ENCODE measurements at places on chromosomes 11 and 22.
A peak's percentile ranks its signal among the peaks of the same experiment; 100 is the strongest.

DNA sequence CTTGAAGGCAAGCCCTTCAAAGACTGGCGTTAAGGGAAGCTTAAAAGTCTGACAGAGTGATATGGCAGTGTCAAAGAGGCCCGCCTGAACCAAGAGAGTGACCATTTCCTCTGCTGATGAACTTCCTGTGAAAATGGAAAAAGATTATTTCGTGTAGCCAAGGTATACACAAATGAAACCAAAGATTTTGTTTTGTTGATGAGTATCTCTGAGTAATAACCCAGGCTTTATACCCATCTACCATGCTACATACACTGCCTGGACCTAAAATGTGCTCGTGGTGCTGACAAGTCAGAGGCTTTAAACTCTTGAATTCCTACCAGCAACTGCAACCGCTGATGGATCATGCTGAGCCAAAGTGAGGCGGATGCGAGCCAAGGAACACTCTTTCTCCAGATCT is 21.0 kb upstream of the FNBP4 start:
- DNase-seq = no peak

DNA sequence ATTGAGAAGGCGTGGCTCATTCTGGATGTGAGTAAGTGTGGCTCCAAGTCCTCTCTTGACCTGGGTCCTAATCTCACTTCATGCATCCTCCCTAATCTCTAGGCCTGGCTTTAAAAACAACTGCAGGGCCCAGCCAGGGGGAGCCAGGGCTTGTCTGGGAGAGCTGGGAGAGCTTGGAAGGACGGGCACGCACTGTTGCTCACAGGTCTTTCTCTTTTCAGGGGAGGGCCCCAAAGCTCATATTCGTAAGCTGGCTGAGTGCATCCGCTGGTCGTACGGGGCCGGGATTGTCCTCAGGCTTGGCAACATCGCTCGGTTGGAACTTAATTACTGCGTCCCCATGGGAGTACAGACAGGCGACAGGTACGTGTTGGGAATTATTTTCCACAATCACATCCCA is 34.1 kb upstream of the PARVB start:
- no peak for DNase-seq

DNA sequence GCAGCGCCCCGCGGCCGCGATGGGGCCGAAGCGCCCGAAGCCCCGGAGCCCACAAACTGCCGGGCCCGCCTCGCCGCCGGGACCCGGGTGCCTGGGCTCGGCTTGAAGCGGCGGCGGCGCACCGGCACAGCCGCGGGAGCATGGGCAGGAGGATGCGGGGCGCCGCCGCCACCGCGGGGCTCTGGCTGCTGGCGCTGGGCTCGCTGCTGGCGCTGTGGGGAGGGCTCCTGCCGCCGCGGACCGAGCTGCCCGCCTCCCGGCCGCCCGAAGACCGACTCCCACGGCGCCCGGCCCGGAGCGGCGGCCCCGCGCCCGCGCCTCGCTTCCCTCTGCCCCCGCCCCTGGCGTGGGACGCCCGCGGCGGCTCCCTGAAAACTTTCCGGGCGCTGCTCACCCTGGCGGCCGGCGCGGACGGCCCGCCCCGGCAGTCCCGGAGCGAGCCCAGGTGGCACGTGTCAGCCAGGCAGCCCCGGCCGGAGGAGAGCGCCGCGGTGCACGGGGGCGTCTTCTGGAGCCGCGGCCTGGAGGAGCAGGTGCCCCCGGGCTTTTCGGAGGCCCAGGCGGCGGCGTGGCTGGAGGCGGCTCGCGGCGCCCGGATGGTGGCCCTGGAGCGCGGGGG is 346 bp downstream of the FJX1 start:
- DNase-seq = no peak

DNA sequence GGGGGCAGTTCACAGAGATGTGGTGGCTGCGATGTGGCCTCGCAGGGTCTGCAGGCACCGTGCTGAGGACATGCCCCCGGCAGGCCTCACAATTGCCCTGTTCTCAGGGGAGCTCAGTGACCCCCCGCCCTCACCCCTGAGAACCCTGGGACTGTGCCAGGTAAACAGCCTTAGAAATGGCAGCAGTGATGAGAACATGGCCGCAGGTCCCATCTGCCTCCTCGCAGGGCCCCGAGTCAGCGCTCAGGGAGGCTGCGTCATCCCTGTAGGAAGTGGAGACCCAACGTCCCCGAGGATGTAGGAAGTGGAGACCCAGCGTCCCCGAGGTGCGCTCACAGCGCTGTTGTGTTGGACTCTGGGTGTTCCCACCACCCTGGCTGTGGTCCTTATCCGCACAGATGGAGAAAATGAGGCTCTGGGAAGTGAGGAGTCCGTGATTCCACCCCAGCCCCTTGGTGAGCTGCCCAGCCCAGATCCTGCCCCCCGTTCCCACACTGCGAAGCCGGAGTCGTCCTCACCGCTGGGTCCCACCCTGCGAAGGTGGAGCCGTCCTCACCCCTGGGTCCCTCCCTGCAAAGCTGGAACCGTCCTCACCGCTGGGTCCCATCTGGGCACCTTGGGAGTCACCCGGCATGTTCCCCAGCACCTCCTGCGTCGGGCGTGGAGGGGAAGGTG is 1086.8 kb downstream of the BRD1 start:
- DNase-seq = no peak

GRCh38 chr11:101126551-101127196 is 2.9 kb downstream of the PGR start:
- DNase-seq = no peak

DNA sequence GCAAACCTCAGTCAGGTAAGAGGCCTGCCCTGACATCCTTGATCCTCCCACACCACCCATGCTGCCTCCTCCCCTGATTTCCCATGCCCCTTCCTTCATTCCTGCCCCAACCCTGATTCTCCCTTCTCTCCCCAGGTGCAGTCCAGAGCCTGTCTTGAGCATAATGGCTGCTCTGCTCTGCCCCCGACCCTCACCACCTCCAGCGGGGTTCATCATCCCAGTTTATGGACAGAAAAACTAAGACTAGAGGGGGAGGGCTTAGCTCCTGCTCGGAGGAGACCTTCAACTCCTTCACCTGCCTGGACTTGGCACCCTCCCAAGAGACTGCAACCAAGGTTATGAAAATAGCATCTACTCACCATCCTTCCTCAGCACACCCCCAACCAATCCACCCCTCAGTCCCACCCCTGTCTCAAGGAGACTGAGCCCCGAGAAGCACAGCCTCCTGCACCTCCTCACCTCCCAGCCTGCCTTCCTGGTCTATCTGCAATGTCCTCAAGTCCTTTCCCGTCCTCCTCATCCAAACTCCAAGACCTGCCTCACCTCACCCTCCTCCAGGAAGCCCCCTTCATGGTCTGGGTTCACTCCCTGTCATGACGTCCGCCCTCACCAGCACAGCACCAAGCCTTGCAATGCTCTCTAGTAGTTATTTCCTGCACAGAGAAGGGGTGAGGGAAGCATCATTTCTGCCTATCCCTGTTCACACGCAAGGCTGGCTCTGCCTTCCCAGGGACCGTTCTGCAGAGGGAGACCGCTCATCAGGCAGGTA is 103.1 kb downstream of the PDE2A start:
- DNase-seq = no peak

DNA sequence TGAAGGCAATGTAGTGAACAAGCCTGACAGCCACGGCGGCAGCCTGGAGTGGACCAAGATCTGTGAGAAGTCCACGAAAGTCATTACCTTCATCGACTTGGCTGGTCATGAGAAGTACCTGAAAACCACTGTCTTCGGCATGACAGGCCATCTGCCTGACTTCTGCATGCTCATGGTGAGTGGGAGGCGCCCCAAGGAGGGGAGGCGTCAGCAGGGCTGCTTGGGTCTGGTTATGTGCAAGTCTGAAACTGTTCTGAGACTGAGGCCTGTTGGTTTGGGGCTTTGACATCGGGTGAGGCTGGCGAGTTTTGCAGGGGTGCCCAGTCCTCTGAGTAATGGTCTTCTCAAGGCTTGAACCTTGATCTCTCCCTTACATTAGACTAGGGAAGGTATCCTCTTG is 11.1 kb downstream of the GTPBP1 start:
- DNase-seq = no peak

GRCh38 chr22:44335903-44336803 is 23.4 kb upstream of the SHISAL1 start:
- DNase-seq = no peak

- DNase-seq = peak; percentile 86
Observed at GRCh38 chr22:39254789-39255298, 10.1 kb upstream of the PDGFB start.

DNA sequence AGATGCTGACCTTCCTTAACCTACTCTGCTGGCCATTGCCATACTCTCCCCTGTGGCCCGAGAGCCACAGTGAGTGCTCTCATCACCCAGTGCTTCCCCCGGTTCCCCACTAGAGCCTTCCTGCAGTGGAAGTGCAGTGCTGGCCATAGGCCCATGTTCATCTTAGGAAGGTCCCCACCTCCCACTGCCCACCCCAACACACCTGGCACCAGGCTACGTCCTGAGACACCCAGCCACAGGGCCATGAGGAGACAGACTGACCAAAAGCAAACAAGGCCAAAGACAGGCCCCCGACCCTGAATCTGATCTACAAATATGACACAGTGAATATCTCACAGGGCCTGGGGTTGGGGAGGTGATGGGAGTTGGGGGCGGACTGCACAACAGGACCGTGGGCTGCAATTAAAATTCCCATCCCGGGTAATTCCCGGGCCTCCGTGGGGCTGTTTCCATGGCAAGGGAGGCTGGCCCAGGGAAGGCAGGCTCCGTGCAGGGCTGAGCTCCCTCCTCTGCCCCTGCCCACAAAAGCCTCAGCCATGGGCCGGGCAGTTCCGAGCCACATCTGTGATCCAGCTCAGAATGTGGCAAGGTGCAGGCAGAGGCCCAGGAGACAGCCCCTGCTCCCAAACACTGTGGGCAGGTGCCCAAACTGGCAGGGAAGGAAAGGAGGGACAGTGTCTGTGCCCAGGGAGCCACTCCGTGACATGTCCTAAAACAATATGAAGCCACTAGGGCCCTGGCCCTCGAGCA is 5.1 kb upstream of the CHST1 start:
- no peak for DNase-seq

GRCh38 chr11:107198490-107199007 is 180.3 kb upstream of the GUCY1A2 start:
- no peak for DNase-seq

DNA sequence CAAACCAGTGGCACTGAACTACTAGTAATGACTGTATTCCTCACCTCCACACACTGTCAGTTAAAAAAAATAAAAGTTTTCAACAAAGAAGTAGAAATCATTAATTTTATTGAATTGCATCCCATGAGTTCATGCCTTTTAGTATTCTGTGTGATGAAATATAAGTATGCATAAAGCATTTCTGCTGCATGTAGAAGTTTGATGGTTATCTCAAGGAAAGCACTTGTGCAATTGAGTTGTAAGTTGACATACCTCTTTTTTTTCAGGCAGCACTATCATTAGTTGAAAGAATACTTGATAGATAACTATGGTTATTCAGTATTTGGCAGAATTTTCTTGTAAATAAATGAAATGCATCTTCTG is 104.4 kb downstream of the STIM1 start:
- DNase-seq = peak; percentile 27

GRCh38 chr22:24925586-24926427 is 20.7 kb downstream of the LHFPL7 start:
- no peak for DNase-seq

- peak; percentile 81 for DNase-seq
Observed at GRCh38 chr22:35900483-35901168, 128.0 kb downstream of the RBFOX2 start.

- DNase-seq = peak; percentile 99
Observed at GRCh38 chr22:37431801-37432707, 4.8 kb upstream of the ELFN2 start.

DNA sequence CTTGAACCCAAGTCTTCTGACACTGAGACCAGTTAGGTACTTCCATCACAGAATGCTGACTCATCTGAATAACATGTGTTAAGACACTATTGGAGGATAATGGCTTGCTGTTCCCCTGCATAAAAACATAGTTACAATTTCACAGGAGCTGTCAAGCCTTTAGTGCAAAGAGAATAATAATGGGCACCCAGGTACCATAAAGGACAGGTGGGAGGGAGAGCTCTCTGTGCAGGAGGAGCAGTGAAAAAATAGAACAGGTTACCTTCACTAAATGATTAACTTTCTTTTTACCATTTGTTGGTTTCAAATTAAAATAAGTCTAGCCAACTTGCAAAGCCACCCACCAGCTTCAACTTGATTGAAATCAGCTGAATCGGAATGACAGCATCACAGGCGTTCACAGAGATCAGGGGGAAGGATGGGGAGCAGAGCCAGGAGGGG is 173.2 kb downstream of the DSCAML1 start:
- no peak for DNase-seq

DNA sequence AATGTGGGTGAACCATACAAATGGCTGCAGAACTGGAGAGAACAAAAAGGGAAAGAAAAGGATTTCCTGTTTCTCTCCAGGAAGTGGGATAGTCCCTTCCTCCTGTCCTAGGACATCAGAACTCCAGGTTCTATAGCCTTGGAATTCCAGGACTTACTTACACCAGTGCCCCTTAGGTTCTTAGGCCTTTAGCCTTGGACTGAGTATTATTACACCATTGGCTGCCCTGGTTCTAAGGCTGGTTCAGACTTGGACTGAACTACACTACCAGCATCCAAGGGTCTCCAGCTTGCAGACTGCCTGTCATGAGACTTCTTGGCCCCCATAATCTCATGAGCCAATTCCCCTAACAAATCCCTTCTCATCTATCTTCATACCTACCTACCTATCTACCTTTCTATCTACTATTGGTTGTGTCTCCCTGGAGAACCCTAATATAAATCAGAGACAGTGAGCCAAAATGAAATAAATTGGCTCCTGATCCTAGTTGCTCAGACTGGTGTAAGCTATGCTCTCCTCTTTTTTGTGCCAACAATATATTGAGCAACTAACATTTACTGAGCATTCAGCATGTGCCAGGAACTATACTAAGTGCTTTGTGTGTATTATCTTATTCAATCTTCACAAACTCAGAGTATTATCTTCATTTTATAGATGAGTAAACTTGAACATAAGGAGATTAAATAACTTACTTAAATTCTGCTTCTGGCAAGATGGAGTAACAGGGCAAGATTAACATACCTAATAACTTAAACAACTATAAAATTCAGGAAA is 303.7 kb downstream of the TTC28 start:
- DNase-seq = no peak

DNA sequence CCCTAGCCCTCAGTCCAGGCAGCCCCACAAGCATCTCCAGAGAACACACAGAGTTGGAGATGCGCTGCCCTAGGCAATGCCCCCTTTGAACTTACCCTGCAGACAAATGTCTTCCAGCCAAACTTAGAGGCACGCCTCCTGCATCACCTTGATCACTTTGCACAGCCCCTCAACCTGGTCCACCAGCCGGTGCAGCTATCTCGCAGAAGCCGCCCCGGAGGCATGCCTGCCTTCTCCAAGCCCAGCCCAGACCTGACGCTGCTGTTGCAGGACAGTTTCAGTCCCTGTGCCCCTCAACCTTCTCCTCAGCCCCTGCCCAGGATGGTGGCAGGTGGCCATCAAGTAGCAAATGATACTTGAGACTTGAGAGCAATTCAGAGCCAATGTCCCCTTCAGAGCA is 16.7 kb upstream of the POU2AF1 start:
- no peak for DNase-seq

DNA sequence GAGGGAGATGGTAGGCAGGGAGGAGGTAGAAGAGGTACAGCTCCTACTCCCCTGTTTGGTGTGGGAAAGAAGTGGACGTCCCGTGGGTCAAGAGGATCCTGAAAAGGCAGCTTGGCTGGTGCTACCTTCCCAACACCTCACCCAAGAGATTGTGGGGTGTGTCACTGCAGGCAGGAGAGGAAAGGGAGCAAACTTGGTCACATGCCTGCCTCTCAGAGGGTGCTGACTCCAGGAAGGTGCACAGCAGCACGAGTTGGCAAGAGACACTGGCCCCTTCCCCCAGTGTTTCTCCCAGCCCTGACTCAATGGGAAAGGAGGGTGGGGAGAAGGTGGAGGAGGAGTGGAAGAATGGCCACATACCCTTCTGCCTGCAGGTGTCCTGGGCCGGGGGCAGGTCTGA is 99.6 kb downstream of the CSNK2A3 start:
- DNase-seq = no peak
